RPMI7951 (cell line): ENCODE measurements at places on chromosomes 3 and 15. TPM values are rescaled to one million over a fixed set of nuclear protein-coding genes. Genes with fewer than 3 reads are reported as not detected.
A peak's percentile ranks its signal among the peaks of the same experiment; 100 is the strongest.

DNA sequence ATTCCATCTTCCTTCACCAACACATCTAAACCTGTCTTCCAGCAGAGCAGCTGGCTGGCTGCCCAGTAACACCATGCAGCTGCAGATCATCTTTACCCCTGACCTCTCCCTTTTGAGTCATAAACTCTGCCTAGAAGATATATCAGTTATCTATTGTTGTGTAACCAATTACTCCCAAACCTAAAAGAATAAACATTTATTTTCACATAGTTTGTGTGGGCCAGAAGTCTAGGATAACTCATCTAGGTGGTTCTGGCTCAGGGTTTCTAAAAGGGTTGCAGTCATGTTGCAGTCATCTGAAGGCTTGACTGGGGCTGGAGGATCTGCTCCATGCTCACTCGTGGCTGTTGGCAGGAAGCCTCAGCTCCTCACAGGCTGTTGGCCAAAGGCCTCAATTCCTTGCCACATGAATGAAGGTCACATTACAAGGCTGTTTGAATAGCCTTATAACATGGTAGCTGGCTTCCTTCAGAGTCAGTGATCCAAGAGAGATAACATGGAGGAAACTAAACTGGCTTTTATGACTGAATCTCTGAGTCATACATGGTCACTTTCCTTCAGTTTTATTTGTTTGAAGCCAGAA is 92.8 kb downstream of the GOLIM4 start:
- DNase-seq, result peak; percentile 93

DNA sequence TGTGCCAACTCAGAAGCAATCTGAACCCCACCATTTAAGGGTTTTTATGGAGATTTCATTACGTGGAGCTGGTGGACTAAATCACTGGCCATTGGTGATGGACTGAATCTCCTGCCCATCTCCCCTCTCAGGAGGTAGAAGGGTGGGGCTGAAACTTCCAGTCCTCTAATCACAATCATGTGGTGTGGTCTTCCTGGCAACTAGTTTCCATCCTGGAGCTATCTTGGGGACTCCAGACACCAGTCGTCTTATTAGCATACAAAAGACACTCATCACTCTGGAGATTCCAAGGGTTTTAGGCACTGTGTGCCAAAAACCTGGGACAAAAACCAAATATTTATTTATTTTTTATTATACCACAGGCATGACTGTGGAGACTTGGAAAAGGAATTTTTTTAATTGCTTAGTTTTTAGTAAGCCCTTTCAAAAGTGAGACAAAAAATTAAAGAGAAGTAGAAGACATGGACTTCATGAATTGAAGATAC is 203.6 kb downstream of the WNT5A start:
- DNase-seq, result no peak

The RPP25 gene
- 9.7 and 14.9 TPM in 2 replicates for total RNA-seq

DNA sequence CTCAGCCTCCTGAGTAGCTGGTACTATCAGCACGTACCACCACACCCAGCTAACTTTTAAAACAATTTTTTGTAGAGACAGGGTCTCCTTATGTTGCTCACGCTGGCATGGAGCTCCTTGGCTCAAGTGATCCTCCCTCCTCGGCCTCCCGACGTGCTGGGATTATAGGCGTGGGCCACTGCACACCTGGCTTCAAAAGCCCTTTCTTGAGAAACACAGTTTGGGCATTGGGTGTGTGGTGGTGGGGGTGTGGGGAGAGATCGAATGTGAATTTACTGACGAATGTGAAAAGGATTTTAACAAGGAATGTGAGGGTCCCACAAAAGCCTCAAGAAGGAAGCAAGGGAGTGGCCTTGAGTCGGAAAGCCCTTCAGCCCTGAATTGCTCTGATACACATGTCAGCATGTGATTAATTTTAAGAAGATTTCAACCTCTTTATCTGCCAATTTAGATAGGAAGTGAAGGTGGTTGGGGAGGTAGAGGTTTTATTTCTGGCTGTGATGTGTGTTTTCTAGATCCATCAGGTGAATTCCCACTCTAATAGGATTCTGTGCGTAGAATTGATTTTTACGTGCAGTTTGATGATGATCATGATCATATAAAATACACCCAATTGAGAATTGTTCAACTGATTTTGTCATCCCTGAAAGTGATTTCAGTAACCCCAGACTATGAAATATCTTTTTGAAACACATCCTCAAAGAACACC is 1.1 kb downstream of the CCR4 start:
- no peak for DNase-seq

DNA sequence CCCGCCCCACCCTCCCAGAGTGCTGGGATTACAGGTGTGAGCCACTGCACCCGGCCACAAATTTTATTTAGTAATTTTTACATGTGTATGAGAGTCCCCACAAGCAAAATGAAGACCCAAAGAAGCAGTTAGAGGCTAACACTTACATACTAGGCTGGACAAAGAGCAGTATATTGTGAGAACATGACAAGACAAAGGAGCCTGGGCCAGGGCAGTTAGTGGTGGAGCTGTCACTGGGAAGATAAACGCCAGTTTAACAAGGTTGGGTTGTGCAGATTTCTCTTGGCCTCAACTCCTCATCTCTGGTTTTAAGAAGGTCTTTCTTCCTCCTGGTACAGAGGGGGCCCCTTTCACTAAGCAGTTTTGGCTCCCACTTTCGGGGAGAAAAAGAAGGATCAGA is 19.9 kb upstream of the FAM174B start:
- DNase-seq, result no peak

DNA sequence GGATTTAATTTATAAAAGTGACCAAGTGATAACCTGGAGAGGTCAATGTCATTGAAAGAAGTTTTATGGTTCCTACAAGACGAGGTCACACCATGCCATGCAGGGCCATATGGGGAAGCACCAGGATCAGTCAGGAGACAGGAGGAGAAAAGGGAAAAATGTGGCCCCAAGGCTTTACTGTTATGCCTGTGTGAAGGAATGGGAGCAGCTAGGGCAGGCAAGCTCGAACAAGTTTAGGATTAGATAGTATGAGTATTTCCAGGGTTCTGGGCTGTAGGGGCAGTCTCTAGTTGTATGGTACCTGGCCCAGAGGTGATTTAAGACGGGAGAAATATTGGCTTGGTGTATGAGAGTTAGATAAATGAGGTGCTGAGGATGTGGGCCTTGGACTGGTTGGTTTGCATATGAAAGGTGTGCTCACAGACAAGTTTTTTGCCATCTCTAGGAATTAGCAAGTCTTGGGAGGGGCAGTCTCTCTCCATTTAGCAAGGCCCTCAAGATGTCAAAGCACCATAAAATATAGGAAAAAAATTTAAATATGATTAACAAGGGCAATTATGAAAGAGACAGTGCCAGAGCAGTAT is 36.3 kb upstream of the DCLK3 start:
- DNase-seq, result no peak

DNA sequence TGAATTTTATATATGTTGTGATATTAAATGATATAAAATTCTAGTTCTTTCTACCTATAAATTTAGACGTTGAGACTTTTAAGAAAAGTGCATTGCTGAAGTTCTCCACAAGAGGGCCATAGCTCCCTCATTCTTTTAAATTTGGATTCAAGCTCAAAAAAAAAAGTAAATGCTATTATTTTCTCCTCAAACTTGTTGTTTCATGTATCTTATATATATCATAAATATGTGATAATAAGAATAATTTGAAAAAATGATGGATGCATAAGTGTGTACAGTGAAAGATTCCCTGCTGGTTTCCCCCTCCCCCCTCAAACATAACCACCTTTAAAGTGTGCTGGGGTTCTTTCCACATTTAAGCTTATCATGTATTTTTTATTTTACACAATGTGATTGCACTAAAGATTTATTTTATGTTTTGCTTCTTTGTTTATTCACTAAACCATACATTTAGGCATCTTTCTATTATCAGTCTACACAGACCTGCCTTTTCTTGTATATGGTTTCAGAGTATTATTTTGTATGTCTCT is 769.4 kb upstream of the GOLIM4 start:
- DNase-seq, result peak; percentile 22

The SNAPC5 gene
- total RNA-seq, result 25.4 and 28.4 TPM in 2 replicates

DNA sequence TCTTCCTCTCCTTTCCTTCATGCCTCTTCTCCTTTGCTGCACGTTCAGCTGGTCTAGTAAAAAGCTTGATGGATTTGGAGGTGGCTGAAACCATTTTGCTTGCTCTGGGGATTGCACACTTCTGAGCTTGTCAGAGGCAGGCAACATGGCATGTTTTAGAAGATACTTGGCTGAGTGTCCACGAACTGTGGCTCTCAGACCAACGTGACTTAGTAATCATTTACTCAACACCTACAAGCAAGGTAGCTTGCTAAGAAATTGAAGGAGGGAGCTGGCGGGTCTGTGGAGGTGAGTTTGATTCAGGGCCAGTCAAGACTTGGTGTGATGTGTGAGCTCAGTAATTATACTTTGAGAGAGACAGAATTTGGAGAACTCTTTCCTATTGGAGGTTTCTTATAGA is 196.0 kb downstream of the LPP start:
- DNase-seq, result no peak

GRCh38 chr3:188888321-188889053 is 283.3 kb upstream of the TPRG1 start:
- DNase-seq, result no peak

GRCh38 chr15:99359769-99360168 is 108.5 kb downstream of the LRRC28 start:
- DNase-seq, result no peak

GRCh38 chr3:113179235-113179824 is 32.0 kb upstream of the BOC start:
- peak; percentile 38 for DNase-seq

DNA sequence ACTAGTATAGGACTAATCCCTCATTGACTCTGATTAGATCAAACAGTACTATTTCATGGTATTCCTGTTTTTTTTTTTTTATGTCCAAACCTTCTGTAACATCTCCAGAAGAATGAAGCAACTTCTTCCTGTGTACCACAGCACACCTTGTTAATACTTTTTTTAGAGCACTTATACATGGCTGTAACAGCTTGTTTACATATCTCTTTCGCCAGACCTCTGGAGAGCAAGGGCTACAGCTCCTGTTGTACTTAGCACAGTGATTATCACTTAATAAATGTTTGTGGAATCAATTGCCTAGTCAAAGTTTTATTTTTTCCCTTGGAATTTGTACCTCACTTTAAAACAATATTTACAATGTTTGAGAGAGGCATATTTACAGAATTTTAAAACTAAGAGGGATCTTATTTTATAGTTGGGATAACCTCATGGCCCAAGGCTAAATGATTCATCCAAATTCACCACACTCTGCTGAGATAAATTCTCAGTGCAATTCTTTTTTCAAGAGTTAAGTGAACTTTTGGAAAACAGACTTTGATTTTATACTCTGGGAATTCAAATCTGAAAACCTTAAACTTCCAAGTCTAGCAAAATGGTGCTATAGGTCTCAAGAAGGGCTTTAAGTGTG is 9.2 kb upstream of the GATM start:
- peak; percentile 45 for DNase-seq

DNA sequence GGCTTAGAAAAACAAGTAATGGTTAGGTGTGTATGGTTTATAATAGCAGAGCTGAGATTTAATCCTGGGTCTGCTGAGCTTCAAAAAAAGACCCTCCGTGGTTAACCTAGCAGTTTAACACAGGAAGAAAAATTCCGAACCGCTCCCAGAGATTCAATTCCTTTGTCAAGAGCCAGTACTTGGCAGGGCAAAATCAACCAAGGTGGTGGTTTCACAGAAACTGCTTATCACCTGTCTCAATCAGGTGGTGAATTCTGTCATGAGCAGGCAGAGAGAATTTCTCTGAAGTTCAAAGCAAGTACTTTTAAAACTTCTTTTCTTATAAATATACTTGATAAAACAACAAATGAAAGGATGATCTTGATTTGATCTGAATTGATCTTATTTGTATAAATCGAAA is 17.2 kb downstream of the SYNPR start:
- no peak for DNase-seq
